Umbilical cord (tissue), 2 donors: ENCODE measurements at places on chromosomes 6 and 20.

DNA sequence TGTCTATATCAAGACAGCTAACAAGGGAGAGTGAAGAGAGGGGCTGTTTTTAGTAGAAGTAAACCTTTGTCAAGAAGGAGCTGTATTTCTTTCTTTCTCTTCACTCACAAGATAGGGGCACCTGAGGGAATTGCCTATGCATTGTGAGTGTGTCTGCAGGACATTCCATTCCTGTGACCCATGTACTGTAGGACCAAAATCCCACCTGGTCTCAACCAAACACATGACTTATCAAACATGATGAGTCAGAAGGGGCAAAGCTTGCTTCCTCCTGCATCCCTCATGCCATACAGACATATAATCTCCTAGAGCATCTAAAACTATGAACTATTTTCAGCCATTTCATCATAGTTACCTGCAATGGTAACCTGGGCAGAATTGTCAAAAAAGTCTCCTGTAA, 21.8 kb downstream of the PKHD1 start:
- no peak for DNase-seq

DNA sequence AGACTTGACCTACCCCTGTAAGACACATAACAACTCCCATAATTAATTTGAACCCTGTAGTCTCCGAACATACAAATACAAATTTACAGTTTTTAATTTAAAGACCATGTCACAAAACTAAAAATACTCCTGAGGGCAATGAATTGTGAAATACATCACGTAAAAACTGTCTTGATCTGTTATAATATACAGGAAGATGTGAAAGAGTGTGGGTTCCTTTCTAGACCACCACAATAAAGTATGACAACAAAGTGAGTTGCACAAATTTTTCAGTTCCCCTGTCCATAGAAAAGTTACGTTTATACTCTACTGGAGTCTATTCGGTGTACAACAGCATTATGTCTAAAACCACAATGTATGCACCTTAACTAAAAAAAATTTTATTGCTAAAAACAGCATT, 11.0 kb upstream of the BLOC1S5 start:
- DNase-seq, result no peak

DNA sequence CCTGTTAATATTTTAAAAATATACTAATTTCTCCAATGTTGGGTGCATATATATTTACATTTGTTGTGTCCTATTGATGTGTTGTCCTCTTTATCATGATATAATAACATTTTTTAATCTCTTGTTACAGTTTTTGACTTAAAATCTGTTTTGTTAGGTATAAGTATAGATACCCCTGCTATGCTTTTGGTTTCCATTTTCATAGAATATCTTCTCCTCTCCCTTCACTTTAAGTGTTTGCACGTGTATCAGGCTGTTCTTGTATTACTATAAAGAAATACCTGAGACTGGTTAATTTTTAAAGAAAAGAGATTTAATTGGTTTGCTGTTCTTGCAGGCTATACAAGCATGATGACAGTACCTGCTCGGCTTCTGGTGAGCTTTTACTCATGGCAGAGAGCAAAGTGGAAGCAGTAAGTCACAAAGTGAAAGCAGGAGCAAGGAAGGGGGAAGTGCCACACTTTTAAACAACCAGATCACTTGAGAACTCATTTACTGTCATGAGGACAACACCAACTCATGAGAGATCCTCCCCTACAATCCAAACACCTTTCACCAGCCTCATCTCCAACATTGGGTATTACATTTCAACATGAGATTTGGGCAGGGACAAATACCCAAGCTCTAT, 340.5 kb upstream of the SYNCRIP start:
- no peak for DNase-seq

DNA sequence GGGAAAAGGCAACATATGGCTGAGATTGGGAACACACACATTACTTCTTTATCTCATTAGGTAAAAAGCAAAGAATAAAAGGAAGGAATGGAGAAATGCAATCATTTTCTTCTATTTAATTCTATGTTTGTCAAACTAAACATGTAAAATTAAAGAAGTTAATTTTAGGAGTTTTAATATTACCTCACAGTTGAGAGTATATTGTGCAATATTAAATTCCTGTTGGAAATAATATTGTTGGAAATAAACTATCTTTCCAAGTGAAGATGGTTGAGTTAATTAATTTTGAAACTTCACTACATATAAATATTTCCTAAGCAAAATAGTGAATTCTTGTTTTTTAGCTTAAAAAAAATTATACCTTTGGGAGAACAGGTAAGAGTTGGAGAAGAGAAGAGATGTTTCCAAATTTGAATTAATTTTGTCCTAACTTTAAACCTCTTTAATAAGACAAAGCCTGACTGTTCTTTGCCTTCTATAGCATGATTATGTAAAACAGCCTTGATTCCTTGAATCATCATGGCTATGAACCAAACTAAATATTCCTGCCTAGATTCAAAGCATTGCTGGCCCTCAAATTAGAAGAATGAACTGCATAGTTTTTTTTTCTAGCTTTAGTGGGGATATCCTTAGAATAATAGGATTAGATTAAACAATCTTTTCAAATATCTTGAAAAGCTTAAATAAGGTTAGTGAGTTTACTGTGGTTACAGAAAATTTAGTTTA, 1349.1 kb upstream of the ADGRB3 start:
- DNase-seq, result no peak

- peak; percentile 79 for DNase-seq
Measured at GRCh38 chr6:112780498-112781096, 433.5 kb downstream of the RFPL4B start.

DNA sequence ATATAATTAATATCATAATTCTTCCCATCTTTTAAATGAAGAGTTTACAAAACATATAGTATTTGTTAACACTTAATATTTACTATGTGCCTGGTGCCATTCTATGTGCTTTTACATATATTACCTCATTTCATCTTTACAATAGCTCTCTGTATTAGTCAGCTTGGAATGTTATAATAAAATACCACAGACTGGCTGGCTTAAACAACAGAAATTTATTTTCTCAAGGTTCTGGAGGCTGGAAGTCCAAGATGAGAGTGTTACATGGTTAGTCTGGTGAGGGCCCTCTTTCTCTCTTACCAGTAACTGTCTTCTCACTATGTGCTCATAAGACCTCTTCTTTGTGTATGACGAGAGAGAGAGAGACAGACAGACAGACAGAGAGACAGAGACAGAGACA, 110.2 kb downstream of the NKAIN2 start:
- DNase-seq, result no peak

GRCh38 chr6:134532694-134533624, 215.0 kb upstream of the SGK1 start:
- DNase-seq, result no peak

DNA sequence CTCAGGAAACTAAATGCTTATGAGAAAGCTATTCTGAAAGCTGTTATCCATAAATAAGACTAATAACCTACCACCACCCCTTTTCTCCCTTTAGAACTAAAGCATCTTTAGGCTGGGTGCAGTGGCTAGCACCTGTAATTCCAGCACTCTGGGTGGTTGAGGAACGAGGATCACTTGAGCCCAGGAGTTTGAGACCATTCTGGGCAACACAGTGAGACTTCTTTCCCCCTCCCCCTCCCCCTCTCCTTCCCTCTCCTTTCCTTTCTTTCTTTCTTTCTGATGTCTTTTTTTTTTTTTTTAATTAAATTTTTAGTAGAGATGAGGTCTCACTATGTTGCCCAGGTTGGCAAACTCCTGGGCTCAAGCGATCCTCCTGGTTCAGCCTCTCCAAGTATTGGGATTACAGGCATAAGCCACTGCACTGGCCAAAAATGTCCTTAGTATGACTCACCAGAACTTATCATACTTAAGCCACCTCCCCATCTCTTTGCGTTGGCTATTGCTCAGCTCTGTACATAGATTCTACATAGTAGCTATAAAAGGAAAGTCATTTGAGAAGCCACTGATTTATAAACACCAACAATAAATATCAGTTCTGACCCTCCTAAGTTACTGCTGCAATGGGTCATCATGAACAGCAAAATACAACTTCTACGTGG, 54.8 kb upstream of the SPDEF start:
- DNase-seq, result peak; percentile 32

DNA sequence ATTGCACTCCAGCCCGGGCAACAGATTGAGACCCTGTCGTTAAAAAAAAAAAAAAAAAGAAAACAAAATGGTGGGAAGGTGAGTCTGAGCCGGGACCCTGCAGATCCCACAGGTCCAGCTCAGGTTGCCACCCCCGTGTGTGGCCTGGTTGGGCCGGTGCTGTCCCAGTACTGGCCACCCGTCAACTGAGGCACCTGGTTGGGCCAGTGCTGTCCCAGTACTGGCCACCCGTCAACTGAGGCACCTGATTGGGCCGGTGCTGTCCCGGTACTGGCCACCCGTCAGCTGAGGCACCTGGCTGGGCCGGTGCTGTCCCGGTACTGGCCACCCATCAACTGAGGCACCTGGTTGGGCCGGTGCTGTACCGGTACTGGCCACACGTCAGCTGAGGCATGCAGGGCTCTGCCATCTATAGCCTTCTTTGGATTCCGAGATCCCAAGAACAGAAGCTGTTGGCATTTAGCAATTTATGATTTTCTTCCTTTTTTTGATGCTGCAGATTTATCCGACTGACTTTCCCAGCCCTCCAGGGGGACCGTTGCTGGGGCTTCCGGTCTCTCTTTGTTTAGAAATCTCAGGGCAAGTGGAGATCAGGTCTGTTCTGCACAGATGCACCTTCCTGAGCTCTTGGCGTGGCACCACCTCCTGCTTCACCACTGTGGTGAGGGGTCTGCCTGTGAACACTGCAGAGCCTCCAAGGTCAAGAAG, 113.8 kb downstream of the SYCP2 start:
- DNase-seq, result no peak

- no peak for DNase-seq
Measured at GRCh38 chr20:18258126-18258860, 30.0 kb upstream of the ZNF133 start.

DNA sequence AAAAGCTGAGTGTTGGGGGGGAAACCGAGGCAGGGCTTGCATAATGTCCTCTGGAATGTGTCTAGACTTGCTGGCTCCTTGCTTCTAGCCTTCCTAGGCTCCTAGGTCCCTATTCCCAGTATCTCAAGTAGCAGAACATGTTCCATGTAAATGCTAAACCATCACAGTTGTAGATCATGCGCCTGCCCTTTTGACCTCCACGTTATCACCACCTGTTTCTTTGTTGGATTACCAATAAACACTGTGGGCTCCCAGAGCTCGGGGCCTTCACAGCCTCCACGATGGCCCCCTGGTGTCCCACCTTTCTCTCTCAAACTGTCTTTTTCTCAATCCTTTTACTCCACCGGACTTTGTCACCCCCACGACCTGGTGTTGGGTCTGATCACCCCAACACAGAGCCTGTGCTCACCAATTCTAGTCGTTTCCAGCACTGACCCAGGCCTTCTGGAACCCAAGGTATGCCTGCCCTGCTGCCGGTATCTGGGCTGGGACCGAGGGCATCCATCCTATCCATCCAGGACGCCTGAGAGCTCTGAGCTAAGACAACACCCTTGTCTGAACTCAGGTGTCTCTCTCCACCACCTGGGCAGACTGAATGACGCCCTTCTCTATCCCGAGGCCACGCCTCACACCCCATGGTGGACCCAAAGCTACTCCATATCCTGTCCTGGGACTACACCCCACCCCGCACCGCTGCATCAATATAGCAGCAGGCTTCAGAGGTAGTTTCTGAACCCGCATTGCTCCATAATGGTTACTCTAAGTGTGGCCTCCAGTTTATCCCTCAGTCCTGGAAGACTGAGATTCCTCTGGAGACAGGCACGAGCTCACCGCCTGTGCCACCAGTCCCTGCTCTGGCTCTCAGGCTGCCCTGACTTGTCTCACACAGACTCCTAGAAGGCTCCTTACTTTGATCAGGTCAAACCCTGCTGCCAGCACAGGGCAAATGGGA, 9.3 kb upstream of the PRR18 start:
- no peak for DNase-seq

- no peak for DNase-seq
Measured at GRCh38 chr6:15804164-15805154, 141.6 kb upstream of the DTNBP1 start.

DNA sequence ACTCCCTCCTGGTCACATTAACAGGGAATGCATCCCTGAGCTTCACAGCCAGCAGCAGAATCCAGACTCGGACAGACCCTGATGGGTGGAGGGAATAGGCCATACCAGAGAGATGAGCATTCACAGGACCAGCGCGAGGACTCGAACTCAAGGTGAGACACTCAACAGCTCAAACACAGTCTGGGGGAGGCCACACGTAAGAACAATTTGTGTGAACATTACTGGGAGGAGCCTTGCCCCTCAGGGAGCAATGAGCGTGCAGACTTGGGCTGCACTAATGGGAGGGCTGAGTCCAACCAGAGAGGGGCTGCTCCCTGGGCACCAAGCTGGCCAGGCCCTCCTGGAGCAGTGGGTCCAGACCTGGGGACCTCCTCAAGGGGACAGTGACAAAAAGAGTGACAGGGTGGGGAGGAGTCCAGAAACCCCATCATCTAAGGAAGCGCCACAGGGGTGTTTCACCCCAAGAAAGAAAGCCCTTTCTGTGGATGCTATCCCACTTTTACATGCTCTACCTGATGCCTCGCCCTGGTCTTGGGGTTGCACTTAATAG, 118.4 kb downstream of the MRPL14 start:
- DNase-seq, result no peak
